Right atrium auricular region (tissue), 2 donors: ENCODE measurements at places on chromosomes 6 and 20. TPM values are rescaled to one million over a fixed set of nuclear protein-coding genes. Genes with fewer than 3 reads are reported as not detected.

- H3K4me3 ChIP-seq = no peak overlapping the region
- H3K36me3 ChIP-seq = no peaks in the 10 kb centered on the region
- no peak overlapping the region for H3K27ac ChIP-seq
- no peaks in the 10 kb centered on the region for H3K4me1 ChIP-seq
These were observed 32.3 kb upstream of the LY86 start for GRCh38 chr6:6556161-6556737.

DNA sequence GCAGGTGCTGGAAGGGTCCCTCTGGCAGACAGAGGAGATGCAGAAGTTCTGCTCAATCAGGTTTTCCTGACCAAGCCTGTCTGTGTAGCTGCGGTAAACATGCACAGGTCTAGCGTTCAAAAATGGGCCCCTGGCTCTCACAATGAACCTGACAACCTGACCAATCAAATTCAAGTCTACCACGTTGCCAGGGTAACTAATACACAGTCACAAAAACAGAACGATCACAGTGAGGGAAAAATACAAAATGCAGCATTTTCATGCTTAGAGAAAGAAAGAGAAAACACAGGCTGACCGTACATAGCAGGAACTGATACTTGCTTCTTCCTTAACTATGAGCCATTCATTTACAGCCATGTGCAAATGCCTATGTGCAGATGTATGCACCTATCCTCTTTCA lies 353.1 kb upstream of the TSHZ2 start:
- H3K27me3 ChIP-seq = no peaks in the 10 kb centered on the region
- no peak overlapping the region for H3K4me3 ChIP-seq
- H3K36me3 ChIP-seq = no peaks in the 10 kb centered on the region
- H3K27ac ChIP-seq = no peak overlapping the region
- no peak for DNase-seq
- H3K4me1 ChIP-seq = no peaks in the 10 kb centered on the region

GRCh38 chr20:43975096-43975768 lies 60.6 kb downstream of the TOX2 start:
- no peak overlapping the region for H3K4me3 ChIP-seq
- no peak overlapping the region for H3K27ac ChIP-seq
- no peaks in the 10 kb centered on the region for H3K36me3 ChIP-seq
- no peaks in the 10 kb centered on the region for H3K27me3 ChIP-seq
- H3K4me1 ChIP-seq = no peaks in the 10 kb centered on the region

- H3K4me3 ChIP-seq = no peak overlapping the region
- no peak for DNase-seq
- no peaks in the 10 kb centered on the region for H3K27me3 ChIP-seq
These were observed 5.9 kb downstream of the CALHM6 start for GRCh38 chr6:116467096-116467495.

- no peaks in the 10 kb centered on the region for H3K36me3 ChIP-seq
- H3K27me3 ChIP-seq = peaks cover 2% of the 10 kb centered on the region
- no peak overlapping the region for H3K4me3 ChIP-seq
These were observed 584 bp downstream of the C20orf141 start for GRCh38 chr20:2815242-2815900.

- H3K27ac ChIP-seq = no peak overlapping the region
- H3K27me3 ChIP-seq = no peaks in the 10 kb centered on the region
- DNase-seq = no peak
These were observed 209.3 kb downstream of the ALDH8A1 start for GRCh38 chr6:134740473-134741199.

DNA sequence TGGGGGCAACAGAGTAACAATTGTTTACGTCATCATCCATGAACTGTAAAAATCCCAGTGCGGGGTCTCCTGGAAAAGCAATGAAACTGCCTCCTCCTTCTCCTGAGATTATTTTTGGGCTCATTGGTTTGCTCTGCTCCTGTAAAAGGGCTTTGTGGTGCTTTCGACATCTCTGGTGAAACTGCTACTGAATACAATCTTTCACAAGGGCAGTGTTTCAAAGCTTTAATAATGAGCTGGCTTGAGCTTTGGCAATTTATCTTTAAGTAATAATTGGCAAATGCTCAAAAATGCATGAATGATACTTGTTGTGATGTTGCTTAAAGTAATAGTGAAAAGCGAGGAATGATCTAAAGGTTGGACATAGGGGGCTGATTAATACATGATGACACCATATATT lies 43.5 kb upstream of the ENPP1 start:
- no peaks in the 10 kb centered on the region for H3K4me1 ChIP-seq
- DNase-seq = no peak
- no peaks in the 10 kb centered on the region for H3K36me3 ChIP-seq

GRCh38 chr20:50592282-50593004 lies 82.3 kb downstream of the PTPN1 start:
- H3K4me1 ChIP-seq = peaks cover 42% of the 10 kb centered on the region
- no peaks in the 10 kb centered on the region for H3K27me3 ChIP-seq
- DNase-seq = no peak
- H3K36me3 ChIP-seq = peaks cover 5% of the 10 kb centered on the region

DNA sequence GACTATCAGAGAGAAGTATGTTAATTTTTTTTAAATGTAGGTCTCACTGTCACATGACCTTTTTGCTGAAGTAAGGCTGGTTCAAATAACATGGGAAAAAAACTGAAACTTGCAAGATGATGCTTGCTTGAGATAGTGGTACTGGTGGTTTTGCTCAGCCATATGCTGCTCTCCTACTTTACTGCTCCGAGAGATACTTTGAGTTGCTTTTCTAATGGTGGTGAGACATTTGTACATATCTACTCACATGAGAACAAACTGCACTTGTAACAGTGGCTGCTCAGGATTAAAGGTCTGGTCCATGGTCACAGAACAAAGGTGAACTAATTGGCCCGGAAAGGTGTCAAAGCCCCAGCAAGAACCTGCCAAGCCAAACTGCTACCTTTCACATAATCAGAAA lies 106.2 kb upstream of the BEND3 start:
- H3K36me3 ChIP-seq = no peaks in the 10 kb centered on the region
- no peak for DNase-seq
- no peaks in the 10 kb centered on the region for H3K27me3 ChIP-seq
- no peak overlapping the region for H3K27ac ChIP-seq

- no peak overlapping the region for H3K4me3 ChIP-seq
- DNase-seq = no peak
- no peaks in the 10 kb centered on the region for H3K27me3 ChIP-seq
These were observed 27.0 kb upstream of the ANKEF1 start for GRCh38 chr20:10007747-10008146.

DNA sequence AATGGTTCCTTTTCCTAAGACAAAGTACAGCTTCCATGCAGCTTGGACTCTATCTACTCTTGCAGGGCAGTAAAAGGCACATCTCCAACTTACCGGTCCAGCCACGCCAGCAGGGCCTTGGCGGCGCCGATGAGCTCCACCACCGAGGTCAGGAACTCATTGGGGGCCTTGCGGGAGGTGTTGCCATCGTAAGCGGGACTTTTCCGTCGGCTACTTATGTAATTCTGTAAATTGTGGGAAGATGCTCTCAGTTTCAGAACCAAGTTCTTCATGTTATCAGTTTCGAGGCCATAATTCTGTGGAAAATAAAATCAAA lies 68.5 kb downstream of the CNKSR3 start:
- H3K4me3 ChIP-seq = no peak overlapping the region
- H3K36me3 ChIP-seq = peaks cover 10% of the 10 kb centered on the region
- H3K27me3 ChIP-seq = no peaks in the 10 kb centered on the region
- DNase-seq = no peak
- H3K27ac ChIP-seq = no peak overlapping the region
- H3K4me1 ChIP-seq = no peaks in the 10 kb centered on the region

GRCh38 chr6:33869826-33870423 lies 66.1 kb upstream of the MLN start:
- no peaks in the 10 kb centered on the region for H3K36me3 ChIP-seq
- DNase-seq = no peak
- H3K4me3 ChIP-seq = no peak overlapping the region
- no peaks in the 10 kb centered on the region for H3K4me1 ChIP-seq
- no peak overlapping the region for H3K27ac ChIP-seq

GRCh38 chr6:105795913-105796517 lies 290.1 kb upstream of the PRDM1 start:
- H3K27ac ChIP-seq = no peak overlapping the region
- no peaks in the 10 kb centered on the region for H3K36me3 ChIP-seq
- no peak overlapping the region for H3K4me3 ChIP-seq
- peaks cover 20% of the 10 kb centered on the region for H3K4me1 ChIP-seq

GRCh38 chr6:29796026-29796425 lies 31.6 kb upstream of the HLA-G start:
- peaks cover 22% of the 10 kb centered on the region for H3K4me1 ChIP-seq
- H3K4me3 ChIP-seq = no peak overlapping the region
- no peak for DNase-seq
- no peaks in the 10 kb centered on the region for H3K27me3 ChIP-seq

DNA sequence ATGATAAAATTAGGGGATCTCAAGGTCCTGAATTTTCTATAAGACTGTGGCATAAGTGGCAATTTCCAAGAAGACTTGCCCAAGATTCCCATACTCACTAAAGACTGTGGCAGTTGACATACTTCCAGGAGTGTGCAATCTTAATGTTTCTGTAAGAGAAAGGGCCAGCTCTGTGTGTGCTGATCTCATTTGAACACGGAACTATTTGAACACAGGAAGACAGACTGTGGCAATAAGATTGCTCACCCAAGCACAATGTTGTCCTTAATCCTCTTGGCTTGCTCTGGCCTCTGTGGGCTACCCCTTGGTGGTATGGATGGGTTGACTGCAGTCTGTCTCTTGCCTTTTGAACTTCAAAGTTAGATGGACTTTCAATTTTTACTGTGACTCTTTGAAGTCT lies 151.4 kb downstream of the PHF3 start:
- no peak overlapping the region for H3K27ac ChIP-seq
- no peaks in the 10 kb centered on the region for H3K36me3 ChIP-seq
- no peaks in the 10 kb centered on the region for H3K27me3 ChIP-seq
- H3K4me3 ChIP-seq = no peak overlapping the region
- no peaks in the 10 kb centered on the region for H3K4me1 ChIP-seq

DNA sequence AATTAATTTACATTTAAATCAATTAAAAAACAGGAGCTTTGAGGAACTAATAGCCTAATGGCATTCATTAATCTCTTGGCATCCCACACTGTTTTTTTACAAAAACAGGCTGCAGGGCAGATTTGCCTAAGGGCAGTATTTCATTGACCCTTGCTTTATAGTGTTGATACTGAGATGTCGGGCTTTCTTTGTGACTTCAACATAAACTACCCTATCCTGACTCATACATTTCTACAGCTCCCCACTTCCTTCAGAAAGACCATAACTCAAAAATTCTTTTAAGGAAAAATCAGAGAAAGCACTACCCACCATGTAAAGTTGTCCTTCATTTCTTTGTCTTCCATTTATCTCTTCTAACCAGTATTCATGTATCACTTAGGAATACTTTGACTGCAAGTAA lies 92.2 kb upstream of the NT5E start:
- DNase-seq = no peak
- no peaks in the 10 kb centered on the region for H3K27me3 ChIP-seq
- H3K4me3 ChIP-seq = no peak overlapping the region
- no peaks in the 10 kb centered on the region for H3K36me3 ChIP-seq

DNA sequence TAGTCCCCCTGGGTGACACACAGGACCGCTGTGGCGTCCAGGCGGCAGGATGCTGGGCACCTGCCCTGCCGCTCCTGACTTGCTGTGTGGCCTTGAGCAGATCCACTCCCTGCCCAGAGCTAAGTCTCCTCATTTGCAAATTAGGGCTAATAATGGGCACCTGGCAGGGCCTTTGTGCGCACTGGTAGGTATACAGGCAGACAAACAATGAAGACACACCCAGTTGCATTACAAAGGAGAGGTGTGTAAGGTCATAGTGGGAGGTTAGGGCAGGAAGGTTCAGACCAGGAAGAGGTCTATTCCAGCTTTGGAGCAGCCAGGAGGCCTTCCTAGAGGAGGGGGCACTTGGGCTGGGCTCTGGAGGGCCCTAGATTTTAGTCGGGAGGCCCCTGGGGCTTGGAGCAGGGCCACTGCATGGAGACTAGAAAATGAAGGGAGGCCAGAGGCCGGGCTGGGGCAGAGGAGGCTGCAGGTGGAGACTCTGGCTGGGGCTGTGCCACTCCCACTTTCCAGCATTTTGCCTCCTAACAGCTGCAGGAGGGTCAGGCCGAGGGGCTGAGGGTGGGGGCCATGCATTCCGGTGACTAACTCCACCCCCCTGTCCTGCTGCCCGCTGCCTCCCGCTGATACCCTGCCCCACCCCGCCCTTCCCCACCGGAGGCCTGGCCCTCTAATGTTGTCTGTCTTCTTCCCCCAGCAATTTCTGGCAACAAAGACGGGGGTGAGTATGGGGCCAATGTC lies 28.5 kb downstream of the MYH7B start:
- DNase-seq = no peak
- H3K27me3 ChIP-seq = no peaks in the 10 kb centered on the region
- H3K4me1 ChIP-seq = peaks cover 61% of the 10 kb centered on the region

GRCh38 chr6:51553246-51554015 lies 534.0 kb downstream of the PKHD1 start:
- H3K4me3 ChIP-seq = no peak overlapping the region
- H3K27me3 ChIP-seq = no peaks in the 10 kb centered on the region
- H3K36me3 ChIP-seq = no peaks in the 10 kb centered on the region
- H3K27ac ChIP-seq = no peak overlapping the region
- no peaks in the 10 kb centered on the region for H3K4me1 ChIP-seq

- no peaks in the 10 kb centered on the region for H3K27me3 ChIP-seq
- DNase-seq = no peak
- H3K4me1 ChIP-seq = no peaks in the 10 kb centered on the region
- no peak overlapping the region for H3K4me3 ChIP-seq
- no peaks in the 10 kb centered on the region for H3K36me3 ChIP-seq
These were observed 24.4 kb upstream of the FAM184A start for GRCh38 chr6:119102901-119103300.

DNA sequence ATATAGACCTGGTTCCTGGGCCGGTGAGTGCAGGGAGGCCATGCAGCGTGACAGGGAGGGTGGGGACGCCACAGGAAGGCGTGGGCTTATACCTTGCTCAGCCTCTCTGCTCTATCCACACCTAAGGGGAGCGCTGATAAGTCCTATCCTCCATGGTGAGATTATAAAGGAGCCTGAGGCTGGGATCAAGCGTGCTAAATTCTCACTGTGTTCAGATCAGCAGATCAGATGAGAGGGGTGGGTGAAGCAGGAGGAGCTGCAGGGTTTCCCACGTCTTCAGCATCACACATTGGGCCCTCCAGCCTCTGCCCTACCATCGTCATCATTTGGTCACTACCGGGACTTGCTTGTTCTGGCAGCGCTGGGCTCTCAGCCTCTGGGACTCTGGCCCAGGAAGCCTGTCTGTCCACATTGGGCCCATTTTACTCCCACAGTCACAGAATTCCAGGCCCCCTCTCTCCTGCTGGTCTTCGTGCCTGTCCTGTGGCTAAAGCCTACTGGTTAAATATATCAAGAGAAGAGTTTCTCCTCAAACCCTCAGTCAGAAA lies 29.1 kb upstream of the PDE10A start:
- H3K4me3 ChIP-seq = no peak overlapping the region
- H3K36me3 ChIP-seq = no peaks in the 10 kb centered on the region
- no peaks in the 10 kb centered on the region for H3K4me1 ChIP-seq
- H3K27me3 ChIP-seq = no peaks in the 10 kb centered on the region
- no peak for DNase-seq

The C6orf52 gene
- not detected for total RNA-seq

The GSTA3 gene
- not detected for total RNA-seq

The ADISSP gene
- 10.8 TPM for total RNA-seq

The CPXM1 gene
- total RNA-seq = 4.4 TPM

The HAO1 gene
- not detected for total RNA-seq

The EYA2 gene
- total RNA-seq = 0.30 TPM

The FERMT1 gene
- 0.67 TPM for total RNA-seq

The ZKSCAN3 gene
- total RNA-seq = 3.7 TPM

The PNLDC1 gene
- total RNA-seq = 0.33 TPM

The EMILIN3 gene
- total RNA-seq = 1.8 TPM

The DOK5 gene
- total RNA-seq = 16.9 TPM
